ENCODE measurements at places on chromosomes 11 and 22.

DNA sequence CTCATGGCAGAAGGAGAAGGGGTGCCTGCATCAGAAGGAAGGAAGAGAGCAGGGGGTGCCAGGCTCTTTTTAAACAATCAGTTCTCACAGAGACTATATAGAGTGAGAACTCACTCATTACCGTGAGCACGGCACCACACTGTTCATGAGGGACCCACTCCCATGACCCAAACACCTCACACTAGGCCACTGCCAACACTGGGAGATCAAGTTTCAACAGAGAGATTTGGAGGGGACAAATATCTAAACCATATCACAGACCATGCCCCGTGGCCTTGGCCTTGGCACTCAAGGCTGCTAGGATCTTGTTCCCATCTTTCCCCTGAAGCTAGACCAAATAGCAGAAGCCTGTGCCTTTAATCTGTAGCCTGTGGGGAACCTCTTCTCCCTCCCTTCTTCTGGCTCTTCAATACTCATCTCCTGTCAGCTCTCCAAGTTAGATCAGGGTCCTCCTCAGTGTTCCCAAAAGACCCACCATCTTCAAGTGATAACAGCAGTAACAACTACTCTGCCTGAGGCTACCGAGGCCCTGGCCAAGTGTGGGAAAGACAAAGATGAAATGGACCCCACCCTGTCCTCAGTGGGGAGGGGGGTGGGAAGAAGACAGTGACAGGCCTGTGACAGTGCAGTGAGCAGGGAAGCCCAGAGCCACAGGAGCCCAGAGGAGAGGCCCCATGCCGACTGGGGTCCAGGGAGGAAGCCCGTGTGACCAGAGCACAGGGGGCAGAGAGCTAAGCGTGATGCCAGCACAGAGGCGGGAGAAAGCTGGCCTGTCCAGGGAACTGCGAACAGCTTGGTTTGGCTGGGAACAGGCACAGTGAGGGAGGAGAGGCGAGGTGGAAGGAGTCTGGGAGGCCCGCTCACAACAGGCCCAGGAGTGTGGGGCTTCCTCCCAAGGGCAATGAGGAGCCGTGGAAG, 72.6 kb downstream of the MYO7A start:
- no peak for DNase-seq

- no peak for DNase-seq
Observed at GRCh38 chr11:16769386-16769785, 30.9 kb downstream of the C11orf58 start.

DNA sequence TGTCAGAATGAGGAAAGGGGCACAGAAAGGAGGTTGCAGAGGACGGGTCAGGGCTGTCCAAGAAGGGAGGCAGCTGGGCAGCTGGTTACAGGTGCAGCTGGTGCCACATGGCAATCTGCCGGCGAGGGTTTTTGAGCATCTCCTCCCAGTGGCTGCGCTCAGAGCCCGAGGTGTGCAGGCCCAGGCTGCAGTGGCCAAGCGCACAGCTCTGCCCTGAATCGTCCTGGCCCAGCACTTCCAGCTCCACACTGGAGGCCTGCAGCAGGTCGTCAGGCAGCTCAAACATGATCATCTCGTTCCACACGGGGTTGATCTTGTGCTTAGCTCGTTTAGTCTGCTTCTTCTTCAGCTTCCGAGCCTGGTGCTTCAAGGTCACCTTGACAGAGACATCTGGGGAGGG, 42.2 kb downstream of the SYT13 start:
- DNase-seq = no peak

- no peak for DNase-seq
Observed at GRCh38 chr22:40345271-40345670, 1.0 kb upstream of the ADSL start.

GRCh38 chr11:63764340-63764678, 4.3 kb downstream of the ZFTA start:
- DNase-seq = no peak

DNA sequence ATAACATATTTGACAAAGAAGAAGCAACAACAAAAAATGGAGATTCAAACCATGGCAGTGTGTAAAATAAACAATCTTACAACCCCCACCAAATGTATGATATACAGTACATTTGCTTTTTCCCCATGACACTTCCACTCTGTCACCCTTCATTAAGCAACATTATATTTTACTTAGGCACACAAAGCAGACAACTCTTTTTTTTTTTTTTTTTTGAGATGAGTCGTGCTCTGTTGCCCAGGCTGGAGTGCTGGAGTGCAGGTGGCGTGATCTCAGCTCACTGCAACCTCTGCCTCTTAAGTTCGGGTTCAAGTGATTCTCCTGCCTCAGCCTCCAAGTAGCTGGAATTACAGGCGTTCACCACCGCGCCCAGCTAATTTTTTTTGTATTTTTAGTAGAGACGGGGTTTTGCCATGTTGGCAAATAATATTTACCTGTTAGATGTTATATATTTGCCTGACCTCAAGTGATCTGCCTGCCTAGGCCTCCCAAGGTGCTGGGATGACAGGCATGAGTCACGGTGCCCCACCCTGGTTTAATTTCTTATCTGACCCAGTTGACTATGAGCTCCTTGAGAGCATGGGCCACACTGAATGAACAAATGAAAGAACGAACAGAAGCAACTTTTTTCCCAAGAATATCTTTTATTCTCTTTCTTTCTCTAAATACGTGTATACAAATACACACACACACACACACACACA, 5.5 kb upstream of the PCF11 start:
- DNase-seq = no peak

GRCh38 chr11:102117472-102118113, 7.3 kb downstream of the YAP1 start:
- no peak for DNase-seq

DNA sequence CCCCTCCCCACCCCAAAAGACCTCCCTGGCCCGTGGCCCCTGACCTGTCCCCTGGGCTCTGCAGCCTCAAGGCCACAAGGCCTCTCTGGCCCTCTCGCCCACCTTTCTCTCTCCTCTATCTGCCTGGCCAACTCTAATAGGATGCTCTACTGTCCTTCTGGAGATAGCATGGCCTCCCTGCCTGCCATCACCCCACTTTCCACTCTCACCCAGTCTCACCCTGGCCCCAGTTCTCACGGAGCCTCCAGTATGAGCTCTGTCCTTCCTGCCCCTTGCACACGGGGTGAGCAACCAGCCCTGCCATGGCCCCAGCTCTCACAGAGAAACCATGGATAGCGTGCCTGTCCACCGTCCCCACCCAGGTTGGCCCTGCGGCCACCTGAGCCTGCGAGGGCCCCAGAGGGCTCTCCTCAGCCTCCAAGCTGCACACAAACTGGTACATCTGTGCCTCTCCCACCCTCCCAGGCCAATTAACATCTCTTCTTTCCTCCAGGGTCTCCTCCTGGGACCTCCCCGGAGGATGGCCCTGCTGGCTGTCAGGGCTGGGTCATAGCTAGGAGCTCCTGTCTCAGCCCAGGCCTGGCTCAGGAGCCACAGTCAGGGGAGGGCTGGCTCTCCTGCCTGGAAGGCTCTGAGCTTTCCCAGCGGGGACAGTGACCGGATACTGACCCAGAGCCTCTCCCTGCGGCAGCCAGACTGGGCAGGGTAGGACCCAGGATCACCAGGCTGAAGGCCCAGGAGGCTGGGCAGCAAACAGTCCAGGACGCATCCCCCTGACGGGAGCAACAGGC, 22.3 kb downstream of the RTN4R start:
- DNase-seq = no peak

DNA sequence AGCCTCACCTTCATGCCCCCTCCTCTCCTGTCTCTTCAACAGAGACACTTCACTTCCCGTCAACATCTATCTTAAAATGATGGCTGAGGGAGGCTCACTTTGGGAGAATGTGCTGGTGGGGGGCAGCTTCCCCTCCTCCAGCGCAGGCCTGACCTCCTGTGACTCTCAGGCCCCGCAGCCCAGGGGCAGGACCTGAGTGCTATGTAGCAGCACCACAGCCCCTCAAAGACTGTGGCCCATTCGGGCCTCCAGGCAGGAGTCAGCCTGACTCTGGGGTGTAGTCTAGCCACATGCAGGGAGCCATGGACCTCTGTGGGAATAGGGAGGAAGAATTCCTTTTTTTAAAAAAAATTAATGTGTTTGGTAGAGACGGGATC, 43.7 kb downstream of the DKK3 start:
- DNase-seq = no peak

GRCh38 chr11:57779276-57779675, 17.7 kb downstream of the CTNND1 start:
- DNase-seq = no peak

DNA sequence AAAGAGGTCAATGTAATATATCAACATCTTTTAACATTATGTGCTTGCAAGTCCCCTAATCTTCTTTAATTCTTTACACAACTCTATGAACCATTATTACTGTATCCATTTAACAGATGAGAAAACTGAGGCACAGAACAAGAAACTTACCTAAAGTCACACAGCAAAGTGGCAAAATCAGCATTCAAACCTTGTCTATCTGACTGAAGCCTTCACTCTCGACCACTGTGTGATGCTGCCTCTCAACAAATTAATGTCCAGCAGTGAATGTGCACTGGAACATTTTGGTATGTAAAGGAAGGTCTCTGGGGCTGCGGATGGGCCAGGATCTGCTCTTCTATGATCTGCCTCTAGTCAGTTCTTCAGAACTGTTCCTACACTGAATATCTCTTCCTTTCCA, 42.1 kb downstream of the PRCP start:
- no peak for DNase-seq

- no peak for DNase-seq
Observed at GRCh38 chr11:93549976-93550375, 6.8 kb upstream of the SMCO4 start.

DNA sequence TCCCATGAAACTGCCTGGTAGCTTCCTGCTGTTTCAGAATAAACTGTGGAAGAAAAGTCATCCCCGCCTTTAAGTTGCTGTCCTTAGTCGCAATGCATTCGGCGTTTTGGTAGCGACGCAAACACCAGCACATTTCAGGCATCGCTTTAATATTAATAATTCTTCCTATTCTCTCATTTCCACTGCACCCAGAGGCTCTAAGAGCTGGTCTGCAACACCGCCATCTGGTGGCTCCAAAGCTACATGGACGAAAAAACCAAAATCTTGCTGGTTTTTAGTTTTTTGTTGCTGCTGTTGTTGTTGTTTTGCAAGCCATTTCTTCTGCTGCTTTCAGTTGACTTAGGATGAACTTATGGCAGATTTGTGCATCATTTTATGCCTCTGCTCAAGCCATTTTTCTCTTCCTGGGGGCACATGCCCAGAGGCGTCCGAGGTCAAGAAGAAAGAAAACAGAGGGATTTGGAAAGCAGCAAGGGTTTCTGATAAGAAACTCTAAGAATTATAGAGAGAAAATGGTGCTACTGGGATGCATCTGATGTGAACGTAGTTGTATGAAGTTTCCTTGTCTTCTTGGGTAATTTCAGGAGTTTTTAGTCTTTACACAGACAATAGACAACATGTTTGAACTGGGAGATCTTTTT, 345.4 kb upstream of the KIRREL3 start:
- no peak for DNase-seq

DNA sequence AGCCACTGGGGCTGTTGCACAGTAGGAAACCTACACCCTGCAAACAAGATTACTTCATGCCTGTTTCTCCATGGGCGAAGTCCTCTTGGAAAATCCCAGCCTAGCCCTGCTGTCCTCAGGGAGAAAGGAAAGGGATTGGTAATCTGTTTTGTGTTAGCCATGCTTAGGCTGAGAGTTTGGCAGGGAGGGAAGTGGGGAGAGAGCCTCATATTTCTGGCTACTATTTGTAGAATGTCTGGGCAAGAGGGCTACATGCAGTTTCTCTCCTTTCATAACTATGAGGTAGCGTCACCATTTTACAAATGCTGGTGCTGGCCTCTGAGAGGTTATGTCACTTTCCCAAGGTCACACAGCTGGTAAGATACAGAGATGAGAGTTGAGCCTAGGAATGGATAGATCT, 737 bp upstream of the MFRP start:
- DNase-seq = no peak

GRCh38 chr22:45602824-45603595, 68.6 kb upstream of the ATXN10 start:
- DNase-seq = no peak

DNA sequence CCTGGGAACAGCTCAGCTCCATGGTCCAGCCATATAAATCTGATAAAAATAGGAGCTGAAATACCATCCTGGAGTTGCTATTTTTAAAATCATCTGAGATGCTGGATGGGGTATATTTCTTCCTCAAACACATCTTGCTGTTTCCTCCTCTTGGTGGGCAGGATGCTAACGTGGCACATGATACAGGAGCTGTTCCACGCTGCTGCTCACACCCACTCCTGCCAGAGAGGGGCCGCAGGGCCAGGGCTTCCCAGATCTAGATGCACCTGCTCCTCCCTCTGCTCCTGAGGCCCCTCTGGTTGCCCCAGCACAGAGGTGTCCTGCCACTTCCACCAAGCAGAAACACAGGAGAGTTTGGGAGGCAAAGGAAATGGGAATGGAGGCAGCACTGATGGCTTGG, 3.3 kb upstream of the ST3GAL4 start:
- no peak for DNase-seq

GRCh38 chr11:92681586-92681985, 287.9 kb upstream of the MTNR1B start:
- no peak for DNase-seq

DNA sequence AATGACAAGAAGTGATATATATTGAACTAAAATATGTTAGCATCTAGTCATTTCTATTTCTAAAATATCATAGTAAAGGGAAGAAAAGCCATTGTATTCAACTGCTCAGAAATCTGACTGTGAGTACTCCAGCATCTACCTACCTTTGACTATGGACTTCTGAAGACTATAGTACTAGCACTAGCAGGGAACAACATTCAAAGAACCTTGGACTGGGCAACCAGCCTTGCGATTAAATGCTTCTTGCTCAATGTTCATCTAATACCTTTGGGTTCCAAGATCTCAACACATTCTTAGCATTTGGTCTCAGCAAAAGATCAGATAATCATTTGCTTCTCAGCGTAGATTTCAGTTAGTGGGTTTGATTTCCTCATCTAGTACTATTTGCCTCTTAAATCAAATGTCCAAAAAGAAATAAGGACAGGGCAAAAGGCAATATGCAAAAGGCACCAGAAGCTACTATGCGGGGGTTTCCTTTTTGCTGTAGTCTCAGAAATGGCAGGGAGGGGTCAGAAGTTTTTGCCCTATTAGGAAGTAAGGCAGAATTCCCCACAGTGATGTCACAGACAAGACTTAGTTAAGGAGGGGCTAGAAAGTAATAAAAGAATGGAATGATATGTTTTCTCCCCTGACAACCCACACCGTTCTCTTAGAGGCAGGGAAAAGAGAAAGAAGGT, 80.6 kb downstream of the GAB2 start:
- DNase-seq = no peak

- DNase-seq = no peak
Observed at GRCh38 chr22:27066856-27067255, 409.5 kb downstream of the MIAT start.

DNA sequence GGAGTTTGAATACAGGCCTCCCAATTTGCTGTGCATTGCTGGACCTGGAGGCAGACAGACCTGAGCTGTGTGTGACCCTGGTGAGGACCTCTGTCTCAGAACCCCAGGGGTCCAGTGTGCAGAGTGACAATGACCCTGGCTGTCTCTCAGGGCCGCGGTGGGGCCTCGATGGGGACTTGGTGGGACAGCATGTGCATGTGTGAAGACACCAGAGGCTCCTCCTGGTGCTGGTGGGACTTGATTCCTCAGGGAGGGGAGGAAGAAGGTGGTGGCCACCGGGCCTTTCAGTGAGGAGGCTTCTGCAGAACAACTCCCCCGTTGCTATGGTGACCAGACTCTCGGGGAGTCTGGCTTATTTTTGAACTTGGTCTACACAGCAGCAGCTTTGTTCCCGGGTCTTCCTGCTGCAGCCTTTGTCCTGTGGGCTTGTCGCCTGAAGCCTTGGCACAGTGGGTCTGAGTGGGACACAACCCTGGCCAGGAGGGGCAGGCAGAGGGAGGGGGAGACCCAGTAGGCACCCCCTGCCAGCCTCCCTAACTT, 35.3 kb downstream of the MCM5 start:
- DNase-seq = no peak

- DNase-seq = no peak
Observed at GRCh38 chr11:26960281-26960680, 33.6 kb upstream of the FIBIN start.
